ENCODE measurements at places on chromosomes 2 and 18.

DNA sequence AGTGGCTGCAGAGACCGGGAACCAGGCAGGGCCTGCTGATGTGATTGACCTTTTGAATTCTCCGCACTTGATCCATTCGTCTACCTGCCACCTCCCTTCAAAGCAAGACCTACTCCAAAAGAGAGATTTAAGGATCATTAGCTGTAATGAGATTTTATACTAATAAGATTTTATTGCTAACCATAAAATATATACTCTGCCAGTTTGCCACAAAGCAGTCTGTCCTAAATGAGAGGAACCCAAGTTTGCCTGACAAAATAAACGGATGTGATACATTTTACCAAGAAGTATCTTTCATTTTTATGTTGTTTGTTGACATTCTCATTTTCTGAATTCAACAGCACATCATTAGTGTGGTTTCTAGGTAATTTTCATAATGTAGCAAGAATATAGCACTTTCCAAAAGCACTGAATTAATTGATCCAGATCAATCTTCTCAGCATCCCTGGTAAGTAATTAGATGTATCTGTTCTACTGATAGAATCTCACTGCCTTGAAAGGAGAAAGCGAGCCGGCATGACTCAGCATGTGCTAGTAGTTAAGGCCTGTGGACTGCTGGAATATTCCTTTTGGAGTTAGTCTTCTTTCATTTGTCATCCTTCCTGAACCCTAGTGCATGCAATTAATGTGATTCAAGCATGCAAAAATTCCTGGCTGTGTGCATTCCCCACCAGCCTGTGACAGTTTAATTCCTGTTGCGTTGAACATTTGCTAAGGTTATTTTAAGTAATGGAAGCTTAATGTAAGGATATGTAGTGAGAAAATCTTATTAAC lies 128.5 kb downstream of the ARL6IP6 start:
- no peak for DNase-seq

GRCh38 chr2:239224955-239225354 lies 175.9 kb downstream of the HDAC4 start:
- no peak for DNase-seq

GRCh38 chr2:10303694-10304378 lies 1.1 kb downstream of the HPCAL1 start:
- DNase-seq, result peak; percentile 23

DNA sequence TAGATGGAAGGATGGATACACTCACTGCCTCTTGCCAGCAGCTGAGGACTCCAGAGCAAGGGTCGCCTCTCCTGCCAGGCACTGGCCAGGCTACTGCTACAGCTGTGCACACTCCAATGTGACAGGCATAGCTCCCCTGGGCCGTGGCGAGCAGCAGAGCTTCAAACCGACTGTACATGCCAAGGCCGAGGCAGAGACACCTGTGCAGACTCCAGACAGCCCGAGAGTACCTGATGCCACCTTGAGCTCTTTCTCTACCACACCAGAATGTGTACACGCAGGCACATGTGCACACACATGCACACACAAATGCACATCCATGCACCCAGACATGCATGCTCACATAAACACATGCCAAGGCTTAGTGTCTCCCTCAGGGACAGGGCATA lies 508.3 kb upstream of the MYT1L start:
- no peak for DNase-seq

DNA sequence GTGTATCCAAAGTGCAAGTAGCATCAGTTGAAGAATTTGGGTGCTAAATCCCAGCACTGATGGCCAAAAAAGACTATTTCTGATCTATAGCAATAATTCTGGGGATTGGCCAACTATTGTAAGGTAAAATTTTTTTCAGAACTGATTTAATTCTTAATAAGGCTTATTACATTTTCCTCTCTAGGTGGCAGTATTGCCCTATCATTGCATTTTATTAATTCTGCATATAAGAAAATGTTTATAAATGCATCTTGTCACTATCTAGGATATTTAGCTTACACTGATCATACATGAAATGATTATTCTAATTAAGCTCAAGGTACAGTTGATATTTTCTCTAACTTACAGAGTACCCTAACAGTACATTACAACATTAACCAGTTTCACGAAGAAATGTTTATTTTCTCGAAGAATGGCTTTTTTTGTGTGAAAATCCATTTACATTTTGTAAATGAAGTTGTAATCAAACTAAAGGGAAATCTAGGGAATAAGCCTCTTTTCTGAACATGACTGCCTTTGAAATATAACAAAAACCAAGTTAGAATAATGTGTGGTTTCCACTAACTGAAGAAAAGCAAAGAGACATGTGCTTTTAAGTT lies 11.0 kb downstream of the TTN start:
- DNase-seq, result no peak

GRCh38 chr2:29520001-29520400 lies 401.4 kb downstream of the ALK start:
- DNase-seq, result no peak

DNA sequence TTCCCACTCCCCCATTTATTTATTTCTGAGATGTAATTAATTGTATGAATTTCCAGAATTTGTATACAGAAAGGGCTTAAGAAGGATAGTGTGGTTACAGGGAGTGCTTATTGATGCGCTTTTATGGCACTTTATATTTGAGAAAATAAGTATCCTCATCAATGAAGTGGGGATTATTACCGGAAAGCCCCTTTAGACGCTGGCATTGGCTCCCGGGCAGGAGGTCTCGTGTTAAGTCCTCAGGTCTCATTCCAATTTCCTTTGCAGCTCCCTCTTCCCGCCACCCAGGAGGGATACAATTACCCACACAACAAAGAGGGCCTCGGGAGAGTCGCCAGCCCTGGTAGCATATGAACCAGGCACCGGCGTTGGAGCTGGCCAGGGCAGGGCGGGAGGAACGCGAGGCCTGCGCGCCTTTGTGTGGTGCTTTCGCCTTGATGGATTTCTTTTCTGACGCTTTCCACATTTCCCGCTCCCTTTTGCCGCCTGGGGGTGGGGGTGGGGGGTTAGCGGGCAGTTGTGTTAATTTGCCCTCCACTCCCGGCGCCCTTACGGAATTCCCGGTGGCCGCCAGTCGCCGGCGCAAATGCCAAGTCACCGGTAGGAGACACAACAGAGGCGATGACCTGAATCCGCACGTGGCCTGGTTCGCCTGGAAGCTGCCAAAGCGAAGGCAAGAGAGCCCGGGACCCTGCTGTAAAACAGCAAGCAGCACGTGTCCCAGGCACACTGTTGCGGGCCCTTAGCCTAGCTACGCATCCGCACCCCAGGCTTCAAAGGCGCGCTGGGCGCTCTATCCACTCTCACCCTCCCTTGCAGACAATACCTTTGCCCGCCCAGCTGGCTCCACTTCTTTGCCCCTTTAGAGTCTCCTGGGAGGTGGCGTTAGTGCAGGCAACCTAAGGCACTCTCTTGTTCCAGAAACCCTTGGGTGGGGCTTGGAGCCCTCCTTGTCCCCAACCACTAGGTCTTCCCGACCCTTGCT lies 3.3 kb downstream of the GAD1 start:
- no peak for DNase-seq

DNA sequence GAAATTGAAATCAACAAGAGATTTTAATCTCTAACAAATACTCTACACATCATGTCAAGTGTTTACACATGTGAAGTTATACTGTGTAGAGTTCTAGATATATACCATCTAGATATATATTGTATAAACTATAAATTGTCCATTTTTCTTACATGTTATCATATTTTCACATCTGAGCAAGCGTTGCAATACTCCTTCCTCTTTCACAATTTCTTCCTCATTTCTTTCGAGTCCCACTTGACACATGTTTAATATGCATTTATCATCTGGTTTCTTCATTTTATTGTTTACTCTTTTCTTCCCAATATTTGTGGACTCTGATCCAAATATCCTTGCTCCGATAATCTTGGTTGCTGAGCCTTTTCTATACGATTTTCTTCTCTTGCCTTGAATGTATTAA lies 50.2 kb downstream of the UNC80 start:
- no peak for DNase-seq

- no peak for DNase-seq
Measured at GRCh38 chr2:136393514-136393913, 275.6 kb upstream of the CXCR4 start.

- no peak for DNase-seq
Measured at GRCh38 chr2:134253804-134254203, at the start of gene MGAT5. MGAT5 (plus strand) TSS chr2:134254072; CDS start chr2:134254404, 332 bp downstream.

GRCh38 chr2:157307021-157307420 lies 18.6 kb downstream of the ERMN start:
- DNase-seq, result no peak

DNA sequence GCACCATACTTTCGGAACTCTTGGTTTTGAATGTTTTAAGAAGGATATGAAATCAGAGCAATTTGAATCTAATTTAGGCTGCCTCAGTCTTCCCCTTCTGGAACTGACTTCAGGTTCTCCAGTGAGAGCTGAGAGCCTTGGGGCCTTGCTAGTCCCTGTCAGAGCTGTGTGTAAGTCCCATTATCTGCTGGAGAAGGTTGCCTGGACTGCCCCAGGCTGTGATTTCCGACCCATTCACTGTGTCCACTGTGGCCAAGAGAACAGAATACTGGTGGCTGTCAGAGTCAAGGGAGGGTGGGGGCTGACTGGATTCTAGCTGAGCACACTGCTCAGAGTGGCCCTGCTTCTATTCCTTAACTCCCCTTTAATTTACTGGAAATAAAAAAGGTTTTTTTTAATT lies 278.0 kb downstream of the KCNS3 start:
- DNase-seq, result no peak

GRCh38 chr2:43572244-43572643 lies 23.6 kb downstream of the THADA start:
- DNase-seq, result no peak

GRCh38 chr2:142075826-142076225 lies 55.0 kb downstream of the LRP1B start:
- DNase-seq, result no peak

GRCh38 chr18:4077204-4077603 lies 377.9 kb downstream of the DLGAP1 start:
- no peak for DNase-seq

- no peak for DNase-seq
Measured at GRCh38 chr2:127044165-127044718, 62.7 kb downstream of the BIN1 start.

GRCh38 chr18:38654946-38655345 lies 1089.3 kb upstream of the CELF4 start:
- no peak for DNase-seq

DNA sequence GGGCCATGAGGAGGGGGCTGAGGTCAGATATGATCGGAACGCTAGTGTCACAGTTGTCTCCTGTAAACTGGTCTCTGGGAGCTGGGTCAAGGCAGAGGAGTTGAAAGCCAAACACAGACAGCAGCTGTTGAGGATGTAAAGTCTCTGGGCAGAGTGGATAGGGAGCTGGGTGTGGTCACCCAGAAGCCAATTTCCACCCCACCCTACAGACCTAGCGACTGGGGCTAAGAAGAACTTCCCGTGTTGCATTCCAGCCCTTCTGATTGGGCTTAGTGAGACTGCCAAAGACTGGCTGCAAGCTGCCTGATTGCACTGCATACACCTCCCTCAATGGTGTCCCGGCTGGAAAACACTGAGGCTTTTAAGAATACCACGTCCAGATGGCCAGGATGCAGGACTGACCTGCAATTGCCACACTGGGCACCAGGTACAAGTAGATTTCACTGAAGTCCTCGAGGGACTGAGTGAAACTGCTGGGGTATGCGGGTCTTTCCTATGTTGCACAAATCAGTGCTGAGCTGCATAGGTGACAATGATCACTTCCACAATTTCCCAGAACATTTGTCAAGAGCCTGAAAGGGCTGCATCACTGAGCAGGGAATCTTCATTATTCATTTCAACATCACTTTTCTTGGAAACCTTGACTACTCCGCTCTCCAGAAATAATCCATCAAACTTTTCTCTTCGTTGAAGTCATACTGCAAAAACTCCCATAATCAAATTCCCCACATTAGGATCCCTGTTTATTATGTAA lies 43.1 kb upstream of the EML4 start:
- no peak for DNase-seq

DNA sequence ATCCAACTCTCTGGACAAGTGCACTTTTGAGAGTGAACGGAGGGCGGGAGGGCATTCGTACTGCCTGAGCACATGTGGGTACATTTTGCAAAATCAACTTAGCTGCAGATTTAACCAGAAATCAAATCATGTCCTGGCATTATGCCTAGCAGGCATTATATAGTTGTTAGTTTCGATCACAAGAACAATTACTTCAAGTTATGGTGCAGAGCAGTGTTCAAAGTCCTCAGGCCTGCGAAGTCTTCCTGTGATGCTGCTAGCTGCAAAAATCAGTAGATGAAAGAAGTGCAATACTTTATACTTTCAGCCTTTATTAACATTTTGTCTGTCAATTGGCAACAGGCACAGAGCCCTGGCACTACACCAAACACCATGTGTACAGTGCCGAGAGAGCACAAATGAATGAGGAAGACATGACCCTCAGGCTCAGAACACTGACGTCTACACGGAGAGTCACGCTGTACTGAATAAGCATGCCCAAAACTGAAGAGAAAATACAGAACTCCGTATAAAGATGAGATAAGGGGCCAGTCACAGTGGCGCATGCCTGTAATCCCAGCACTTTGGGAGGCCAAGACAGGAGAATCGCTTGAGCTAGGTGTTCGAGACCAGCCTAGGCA lies 92.1 kb upstream of the CREB1 start:
- no peak for DNase-seq

DNA sequence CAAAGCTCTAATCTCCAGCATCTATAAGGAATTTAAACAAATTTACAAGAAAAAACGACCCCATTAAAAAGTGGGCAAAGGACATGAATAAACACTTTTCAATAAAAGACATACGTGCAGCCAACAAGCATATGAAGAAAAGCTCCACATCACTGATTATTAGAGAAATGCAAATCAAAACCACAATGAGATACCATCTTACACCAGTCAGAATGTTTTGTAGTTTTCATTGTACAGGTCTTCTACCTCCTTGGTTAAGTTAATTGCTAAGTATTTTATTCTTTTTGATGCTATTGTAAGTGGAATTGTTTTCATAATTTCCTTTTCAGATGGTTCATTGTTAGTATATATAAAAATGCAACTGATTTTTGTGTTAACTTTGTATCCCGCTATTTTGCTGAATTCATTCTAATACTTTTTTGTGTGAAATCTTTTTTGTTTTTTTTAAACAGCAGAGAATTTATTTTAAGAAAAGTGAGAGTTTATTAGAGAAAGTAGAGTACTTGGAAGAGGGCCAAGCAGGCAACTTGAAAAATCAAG lies 40.7 kb downstream of the SLC39A10 start:
- no peak for DNase-seq

DNA sequence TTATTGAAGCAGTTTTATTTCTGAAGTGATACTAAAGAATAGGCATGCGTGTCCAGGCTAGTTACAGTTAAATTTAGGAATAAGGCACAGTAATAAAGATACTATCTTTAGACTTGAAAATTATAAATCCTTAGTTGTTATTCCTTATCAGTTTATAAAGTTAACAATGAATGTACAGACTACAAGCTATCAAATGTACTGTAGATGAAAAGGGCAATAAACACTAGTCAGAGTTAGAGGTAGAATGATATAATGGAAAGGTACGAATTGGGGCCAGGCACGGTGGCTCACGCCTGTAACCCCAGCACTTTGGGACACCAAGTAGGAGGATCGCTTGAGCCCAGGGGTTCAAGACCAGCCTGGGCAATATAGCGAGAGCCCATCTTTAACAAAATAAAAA lies 3.9 kb downstream of the RBKS start:
- DNase-seq, result no peak

Measured in heart right ventricle (tissue), 16 donors.